GM12878 (cell line): ENCODE measurements at places on chromosomes 5 and 9. TPM values are rescaled to one million over a fixed set of nuclear protein-coding genes. Genes with fewer than 3 reads are reported as not detected.
A peak's percentile ranks its signal among the peaks of the same experiment; 100 is the strongest.

Gene EGFLAM
- not detected in 2 replicates for total RNA-seq

Gene TEK
- total RNA-seq: 0.08 TPM in 1 of 2 replicates, not detected in the other

Gene DIRAS2
- not detected in 2 replicates for total RNA-seq

Gene ANKRD31
- total RNA-seq: not detected in 2 replicates

Gene ANKDD1B
- 0.66 and 0.87 TPM in 2 replicates for total RNA-seq

DNA sequence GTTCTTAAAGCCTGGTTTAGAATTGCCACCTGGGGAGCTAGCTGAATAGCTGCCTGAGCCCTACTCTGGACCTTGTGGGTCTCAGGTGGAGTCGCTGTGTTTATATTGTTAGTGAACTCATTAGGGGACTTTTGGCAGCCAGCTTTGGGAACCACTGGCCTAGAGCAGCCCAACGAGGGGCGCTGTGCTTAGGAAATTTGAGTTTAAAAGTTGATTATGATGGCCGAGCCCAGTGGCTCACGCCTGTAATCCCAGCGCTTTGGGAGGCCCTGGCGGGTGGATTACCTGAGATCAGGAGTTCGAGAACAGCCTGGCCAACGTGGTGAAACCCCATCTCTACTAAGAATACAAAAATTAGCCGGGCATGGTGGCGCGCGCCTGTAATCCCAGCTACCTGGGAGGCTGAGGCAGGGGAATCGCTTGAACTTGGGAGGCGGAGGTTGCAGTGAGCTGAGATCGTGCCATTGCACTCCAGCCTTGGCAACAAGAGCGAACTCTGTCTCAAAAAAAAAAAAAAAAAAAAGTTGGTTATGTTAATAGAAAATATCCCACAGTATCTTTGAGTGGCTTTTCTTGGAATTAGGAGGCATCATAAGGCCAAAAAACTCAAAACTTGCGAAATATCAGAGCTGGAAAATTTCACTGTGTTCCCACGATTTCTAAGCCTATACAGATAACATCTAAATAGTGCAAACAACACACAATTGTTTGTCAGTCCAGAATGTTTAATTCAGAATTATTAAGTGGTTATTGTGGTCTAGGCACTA, 809 bp downstream of the MCCC2 start:
- H3K4me1 ChIP-seq: peaks cover 2% of the 10 kb centered on the region; the same call in 1 of the 2 replicates
- no peaks in the 10 kb centered on the region for H3K36me3 ChIP-seq
- DNase-seq: no peak

- no peaks in the 10 kb centered on the region for H3K4me1 ChIP-seq
- H3K4me3 ChIP-seq: no peak overlapping the region
- DNase-seq: no peak
- no peak overlapping the region for H3K27ac ChIP-seq
- H3K27me3 ChIP-seq: no peaks in the 10 kb centered on the region
Measured at GRCh38 chr9:73615557-73615956, 463.9 kb downstream of the ANXA1 start.

DNA sequence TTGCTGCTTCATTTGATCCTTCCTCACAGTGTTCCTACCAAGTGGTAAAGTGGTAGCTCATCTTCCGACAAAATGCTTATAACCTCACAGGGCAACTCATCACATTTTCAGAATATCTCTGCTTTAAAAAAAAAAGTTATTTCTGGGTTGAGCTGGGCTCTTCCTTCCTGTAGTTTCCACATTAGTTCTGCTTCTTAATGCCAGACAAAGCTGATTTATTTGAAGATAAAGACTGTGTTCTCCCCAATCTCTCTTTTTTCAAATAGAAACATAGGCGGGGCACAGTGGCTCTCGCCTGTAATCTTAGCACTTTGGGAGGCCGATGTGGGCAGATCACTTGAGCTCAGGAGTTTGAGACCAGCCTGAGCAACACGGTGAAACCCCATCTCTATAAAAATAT, 273.1 kb downstream of the ACTL7B start:
- H3K4me1 ChIP-seq: no peaks in the 10 kb centered on the region
- H3K4me3 ChIP-seq: no peak overlapping the region

- DNase-seq: no peak
- no peak overlapping the region for H3K27ac ChIP-seq
- H3K36me3 ChIP-seq: no peaks in the 10 kb centered on the region
- no peaks in the 10 kb centered on the region for H3K4me1 ChIP-seq
Measured at GRCh38 chr5:34047143-34047542, 4.1 kb upstream of the C1QTNF3 start.

- H3K4me1 ChIP-seq: no peaks in the 10 kb centered on the region
- H3K27ac ChIP-seq: no peak overlapping the region
- no peaks in the 10 kb centered on the region for H3K27me3 ChIP-seq
- DNase-seq: no peak
- no peak overlapping the region for H3K4me3 ChIP-seq
Measured at GRCh38 chr5:36202521-36202961, 39.2 kb downstream of the NADK2 start.

DNA sequence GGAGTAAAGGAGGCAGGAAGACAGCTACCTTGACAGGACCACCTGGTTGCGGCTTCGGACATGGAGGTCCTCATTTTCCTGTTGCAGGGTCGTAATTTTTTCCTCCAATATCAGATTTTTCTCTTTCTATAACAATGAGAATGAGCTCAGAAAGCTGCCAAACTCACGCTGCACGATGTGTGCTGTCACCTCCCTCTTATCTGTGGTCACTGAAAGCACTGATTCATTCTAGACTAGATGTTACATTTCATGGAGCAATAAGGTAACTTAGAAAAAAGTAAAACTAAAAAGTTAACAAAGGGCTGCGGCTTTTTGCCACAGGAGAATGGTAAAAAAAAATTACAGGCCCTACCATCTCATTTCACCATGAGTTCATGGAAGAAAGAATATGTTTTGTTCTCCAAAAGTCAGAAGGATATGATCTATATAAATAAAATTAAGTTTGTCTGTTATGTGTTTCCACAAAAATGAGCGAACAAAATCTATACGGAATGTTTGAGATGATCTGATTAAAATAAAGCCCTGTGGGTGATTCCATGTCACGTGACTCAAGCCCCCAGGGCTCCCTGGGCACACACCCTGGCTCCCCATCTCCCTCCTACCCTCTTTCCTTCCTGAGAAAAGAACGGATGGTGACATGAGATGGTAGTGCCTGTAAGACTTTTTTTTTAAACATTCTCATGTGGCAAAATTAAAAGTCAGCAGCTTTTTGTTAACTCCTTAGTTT, 26.9 kb upstream of the ANXA6 start:
- H3K4me1 ChIP-seq: no peaks in the 10 kb centered on the region
- H3K27ac ChIP-seq: no peak overlapping the region
- no peak for DNase-seq
- no peak overlapping the region for H3K4me3 ChIP-seq
- no peaks in the 10 kb centered on the region for H3K27me3 ChIP-seq
- peaks cover 32% of the 10 kb centered on the region for H3K36me3 ChIP-seq

- no peaks in the 10 kb centered on the region; the same call in 1 of the 2 replicates for H3K36me3 ChIP-seq
- no peak for DNase-seq
- H3K27me3 ChIP-seq: no peaks in the 10 kb centered on the region
- no peak overlapping the region for H3K4me3 ChIP-seq
Measured at GRCh38 chr5:158895588-158895987, 204.1 kb downstream of the EBF1 start.

DNA sequence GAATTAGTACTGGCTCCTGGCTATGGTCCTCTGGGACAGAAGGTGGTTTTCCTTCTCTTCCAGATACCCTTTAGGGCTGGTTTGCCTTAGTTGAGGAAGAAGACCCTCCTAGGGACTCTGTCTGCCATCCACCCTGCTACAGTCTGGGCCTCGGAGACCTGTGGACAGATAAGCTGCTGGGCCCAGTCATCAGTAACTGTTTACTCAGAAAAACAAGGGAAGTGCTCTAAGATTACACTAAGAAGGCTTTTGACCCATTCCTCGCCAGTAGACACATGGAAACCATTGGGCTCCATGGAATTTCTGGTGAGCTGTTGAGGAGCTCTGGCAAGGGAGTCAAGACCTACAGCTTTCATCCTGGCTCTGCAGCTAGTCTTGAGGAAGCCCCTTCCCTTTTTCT, 31.2 kb downstream of the LARP1 start:
- no peaks in the 10 kb centered on the region for H3K27me3 ChIP-seq
- DNase-seq: no peak
- H3K36me3 ChIP-seq: peaks cover 7% of the 10 kb centered on the region
- H3K4me3 ChIP-seq: no peak overlapping the region
- no peak overlapping the region for H3K27ac ChIP-seq

- no peaks in the 10 kb centered on the region for H3K27me3 ChIP-seq
- no peaks in the 10 kb centered on the region for H3K36me3 ChIP-seq
- DNase-seq: no peak
- no peak overlapping the region for H3K27ac ChIP-seq
Measured at GRCh38 chr9:104944356-104944755, 16.4 kb upstream of the ABCA1 start.

DNA sequence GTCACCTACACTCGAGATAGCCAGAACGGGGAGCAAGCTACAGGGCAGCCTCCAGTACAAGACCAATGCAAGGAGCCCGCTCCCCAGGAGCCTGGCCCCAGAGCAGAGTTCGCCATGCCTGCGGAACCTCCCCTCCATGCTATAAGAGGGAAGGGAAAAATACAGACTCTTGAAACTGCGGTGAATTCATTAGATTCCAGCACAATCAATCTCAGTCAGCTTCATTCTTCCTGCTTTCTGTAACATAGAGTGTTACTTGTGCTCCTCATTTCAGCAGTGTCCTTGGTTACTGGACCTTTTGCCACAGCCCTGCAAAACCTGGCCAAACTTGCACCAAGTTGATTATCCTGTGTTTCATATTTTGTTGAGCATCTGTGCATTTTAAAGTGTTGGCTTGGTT, 22.2 kb upstream of the CREBRF start:
- H3K27me3 ChIP-seq: no peaks in the 10 kb centered on the region
- no peak overlapping the region; the same call in 1 of the 2 replicates for H3K27ac ChIP-seq
- no peak overlapping the region for H3K4me3 ChIP-seq
- peaks cover 29% of the 10 kb centered on the region for H3K4me1 ChIP-seq

DNA sequence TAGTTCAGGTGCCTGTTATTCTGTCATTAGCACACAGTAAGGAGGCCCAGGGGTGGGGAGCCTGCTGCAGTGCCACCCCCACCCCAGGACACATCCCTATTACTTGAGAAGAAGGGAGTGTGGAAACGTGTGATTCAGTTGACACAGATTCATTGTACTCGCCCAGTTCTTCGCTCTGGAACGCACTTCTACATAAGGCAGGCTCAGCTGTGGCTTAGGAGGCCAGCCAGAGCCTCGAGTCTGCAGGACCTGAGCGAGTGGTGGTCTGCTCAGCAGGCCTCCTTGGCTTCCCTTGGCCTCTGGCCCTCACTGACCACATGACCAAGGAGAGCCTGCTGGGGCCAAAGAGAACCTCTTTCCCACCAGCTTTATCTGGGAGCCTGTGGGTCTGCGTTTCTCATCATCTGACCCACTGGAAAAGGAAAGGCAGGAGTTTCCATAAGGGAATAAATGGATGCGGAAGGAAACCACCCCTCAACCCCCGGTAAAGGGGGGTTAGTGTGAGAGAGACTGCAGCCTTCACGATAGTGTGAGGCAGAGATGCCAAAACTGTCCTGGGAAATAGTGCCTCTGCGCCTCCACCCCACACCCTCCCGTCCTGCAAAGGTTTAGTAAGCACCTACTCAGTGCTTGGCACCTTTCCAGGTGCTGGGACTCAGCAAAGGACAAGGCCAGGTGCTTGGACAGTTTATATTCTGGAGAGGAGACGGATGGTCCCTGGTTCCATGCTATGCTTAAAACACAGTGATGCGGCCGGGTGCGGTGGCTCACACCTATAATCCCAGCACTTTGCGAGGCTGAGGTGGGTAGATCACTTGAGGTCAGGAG, 73.7 kb downstream of the PPARGC1B start:
- no peaks in the 10 kb centered on the region; the same call in 1 of the 2 replicates for H3K36me3 ChIP-seq
- peaks cover 60% of the 10 kb centered on the region for H3K4me1 ChIP-seq
- H3K27me3 ChIP-seq: no peaks in the 10 kb centered on the region
- peak overlapping the region; percentile 99 for H3K27ac ChIP-seq
- DNase-seq: no peak

- H3K4me1 ChIP-seq: no peaks in the 10 kb centered on the region
- H3K36me3 ChIP-seq: no peaks in the 10 kb centered on the region
- no peaks in the 10 kb centered on the region for H3K27me3 ChIP-seq
- H3K4me3 ChIP-seq: no peak overlapping the region
Measured at GRCh38 chr5:91212714-91213092, 170.4 kb downstream of the ARRDC3 start.

GRCh38 chr9:6680797-6681146, 35.2 kb upstream of the GLDC start:
- peak overlapping the region; percentile 99 for H3K27ac ChIP-seq
- DNase-seq: no peak
- peak overlapping the region; percentile 88 for H3K4me3 ChIP-seq
- no peaks in the 10 kb centered on the region for H3K36me3 ChIP-seq
- peaks cover 16% of the 10 kb centered on the region for H3K4me1 ChIP-seq

DNA sequence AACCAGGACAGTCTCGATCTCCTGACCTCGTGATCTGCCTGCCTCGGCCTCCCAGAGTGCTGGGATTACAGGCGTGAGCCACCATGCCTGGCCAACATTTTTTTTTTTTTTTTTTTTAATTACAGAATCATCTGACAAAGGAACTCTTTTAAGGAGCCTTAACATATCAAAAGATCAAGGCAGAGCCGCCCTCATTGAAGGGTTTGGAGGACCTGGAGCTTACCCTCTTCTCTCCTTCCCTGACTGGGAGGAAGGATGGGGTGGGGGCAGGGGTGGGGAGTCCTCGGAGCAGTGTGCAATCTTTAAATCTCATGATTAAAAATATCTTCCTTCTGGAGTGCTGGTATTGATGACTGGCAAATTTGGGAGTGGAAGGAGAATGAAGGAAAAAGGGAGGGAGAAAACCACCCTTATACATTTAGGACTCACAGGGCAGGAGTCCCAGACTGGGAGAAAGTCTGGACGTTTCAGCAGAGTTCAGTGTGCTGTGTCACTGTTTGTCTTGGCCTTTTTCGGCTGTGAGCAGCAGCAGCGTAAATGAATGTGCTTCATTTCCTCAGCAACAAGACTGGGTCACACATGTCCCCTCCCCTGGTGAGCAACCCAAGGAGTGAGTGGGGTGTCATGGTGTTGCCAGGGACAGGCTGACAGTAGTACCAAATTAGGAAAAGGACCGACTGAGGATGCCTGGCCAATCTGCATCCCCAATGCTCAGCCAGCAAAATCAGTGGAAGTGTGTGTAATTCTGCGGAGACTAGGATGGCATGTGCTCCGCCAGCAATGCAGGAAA, 115.3 kb upstream of the BNC2 start:
- H3K36me3 ChIP-seq: no peaks in the 10 kb centered on the region
- H3K4me1 ChIP-seq: no peaks in the 10 kb centered on the region
- H3K4me3 ChIP-seq: no peak overlapping the region
- H3K27ac ChIP-seq: no peak overlapping the region
